ENCODE measurements at places on chromosomes 2 and 18.
A peak's percentile ranks its signal among the peaks of the same experiment; 100 is the strongest.

DNA sequence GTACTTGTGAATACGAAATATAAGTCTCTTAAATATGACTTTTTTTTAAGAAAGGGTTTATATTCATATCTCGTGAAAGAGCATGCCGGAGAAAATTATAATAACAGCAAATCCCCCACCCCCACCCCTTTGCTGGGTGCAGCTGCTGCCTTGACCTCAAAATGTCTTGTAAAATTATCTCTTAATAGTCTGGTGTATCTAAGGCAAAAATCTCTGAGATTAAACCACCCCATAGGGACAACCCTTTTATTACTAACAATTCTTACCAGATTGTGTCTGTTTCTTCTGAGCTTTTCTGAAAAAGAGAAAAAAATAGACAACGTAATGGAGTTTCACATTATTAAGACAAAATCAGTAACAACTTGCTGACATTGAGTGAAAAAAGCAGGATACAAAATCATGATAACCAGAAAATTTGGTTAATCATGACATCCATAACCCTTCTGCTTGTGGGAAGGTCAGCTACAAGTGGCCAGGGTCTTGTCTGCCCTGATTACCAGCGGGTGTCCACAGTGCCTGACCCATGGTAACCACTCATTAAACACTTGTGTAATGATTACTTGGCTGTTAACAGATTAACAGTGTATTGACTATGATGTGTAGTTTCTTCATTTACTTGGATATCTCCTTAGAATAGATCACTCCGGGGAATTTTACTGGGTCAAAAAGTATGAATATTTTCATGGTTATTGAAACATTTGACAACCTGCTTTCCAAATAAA lies 1.5 kb downstream of the STRADB start:
- no peak for DNase-seq

DNA sequence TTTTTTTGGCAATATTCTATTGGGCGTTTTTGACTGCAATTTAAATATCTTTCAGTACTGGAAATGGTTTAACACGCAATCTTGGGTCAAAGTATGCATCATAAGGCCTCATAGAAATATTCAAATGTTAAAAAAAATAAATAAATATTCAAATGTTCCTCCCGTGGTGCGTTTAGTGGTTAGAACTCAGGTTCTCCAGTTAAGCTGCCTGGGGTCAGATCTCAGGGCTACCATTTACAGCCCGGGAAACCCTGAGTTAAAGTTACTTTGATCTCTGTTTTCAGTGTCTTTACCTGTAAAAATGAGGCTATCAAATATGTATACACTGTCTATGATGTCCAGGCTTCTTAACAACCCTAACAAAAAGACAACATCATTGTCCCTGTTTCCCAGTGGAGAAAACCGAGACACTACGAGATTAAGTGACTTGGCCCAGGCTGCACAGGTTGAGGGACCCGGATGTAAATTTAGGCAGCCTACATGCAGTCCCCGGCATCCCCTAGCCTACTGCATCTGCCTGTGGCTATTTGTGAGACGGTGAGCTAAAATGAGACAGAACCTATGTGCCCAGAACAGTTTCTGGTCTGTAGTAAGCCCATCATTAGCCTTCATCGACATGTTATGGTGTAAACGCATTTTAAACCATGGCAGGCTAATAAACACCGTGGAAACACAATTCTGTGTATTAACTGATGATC lies 1.7 kb downstream of the FHL2 start:
- DNase-seq = no peak

DNA sequence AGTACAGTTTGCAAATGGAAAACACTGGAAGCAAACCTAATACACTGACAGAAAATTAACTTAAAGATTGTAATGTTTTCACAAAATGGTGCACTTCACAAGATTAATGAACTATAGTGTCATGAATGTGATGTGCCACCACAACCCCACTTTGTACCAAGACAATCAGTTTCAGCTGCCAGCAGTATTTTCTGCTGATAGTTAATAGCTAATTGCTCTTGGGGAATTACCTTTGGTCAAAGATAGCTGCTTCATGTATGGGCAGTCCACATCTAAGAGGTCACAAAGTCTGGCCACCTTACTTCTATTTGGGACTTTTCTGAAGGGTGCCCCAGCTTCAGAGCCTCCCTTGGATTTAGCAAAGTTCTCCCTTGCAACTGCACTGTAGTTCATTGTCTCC lies 254.0 kb downstream of the CALCRL start:
- no peak for DNase-seq

GRCh38 chr2:233413046-233413445 lies 58.8 kb downstream of the DGKD start:
- DNase-seq = no peak

DNA sequence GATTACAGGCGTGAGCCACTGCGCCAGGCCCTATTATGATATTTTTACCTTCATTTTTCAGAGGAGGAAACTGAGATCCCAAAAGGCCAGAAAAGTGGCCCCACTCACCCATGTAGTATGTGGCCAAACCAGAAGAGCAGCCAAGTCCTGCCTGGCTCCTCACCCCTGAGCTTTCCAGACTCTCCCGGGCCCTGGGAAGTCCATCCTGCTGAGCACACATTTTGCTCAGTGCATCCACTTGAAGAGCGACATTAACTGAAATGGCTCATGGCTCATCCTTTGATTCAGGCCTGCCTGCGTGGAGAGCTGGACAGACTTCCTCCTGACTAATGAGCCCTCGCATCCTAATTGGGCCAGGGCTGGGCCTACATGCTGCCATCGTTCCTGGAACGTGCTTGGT lies 9.5 kb upstream of the NGEF start:
- DNase-seq = no peak

DNA sequence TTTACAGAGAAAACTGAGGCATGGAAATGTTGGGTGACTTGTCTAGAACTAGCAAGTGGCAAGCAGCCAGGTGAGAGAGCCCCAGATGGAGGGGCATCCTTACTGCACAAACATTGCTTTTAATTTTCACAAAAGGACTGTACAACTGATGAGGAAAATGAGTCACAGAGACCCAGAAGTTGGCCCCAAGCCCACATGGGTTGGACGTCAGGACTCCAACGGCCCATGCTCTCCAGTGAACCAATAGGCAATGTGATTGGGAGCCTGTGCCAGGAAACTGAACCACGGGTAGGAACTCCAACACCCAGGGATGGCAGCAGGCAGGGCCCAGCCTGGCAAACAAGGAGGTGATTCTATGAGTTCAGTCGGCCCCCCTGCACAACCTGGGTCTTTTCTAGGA lies 50.8 kb downstream of the PID1 start:
- no peak for DNase-seq

DNA sequence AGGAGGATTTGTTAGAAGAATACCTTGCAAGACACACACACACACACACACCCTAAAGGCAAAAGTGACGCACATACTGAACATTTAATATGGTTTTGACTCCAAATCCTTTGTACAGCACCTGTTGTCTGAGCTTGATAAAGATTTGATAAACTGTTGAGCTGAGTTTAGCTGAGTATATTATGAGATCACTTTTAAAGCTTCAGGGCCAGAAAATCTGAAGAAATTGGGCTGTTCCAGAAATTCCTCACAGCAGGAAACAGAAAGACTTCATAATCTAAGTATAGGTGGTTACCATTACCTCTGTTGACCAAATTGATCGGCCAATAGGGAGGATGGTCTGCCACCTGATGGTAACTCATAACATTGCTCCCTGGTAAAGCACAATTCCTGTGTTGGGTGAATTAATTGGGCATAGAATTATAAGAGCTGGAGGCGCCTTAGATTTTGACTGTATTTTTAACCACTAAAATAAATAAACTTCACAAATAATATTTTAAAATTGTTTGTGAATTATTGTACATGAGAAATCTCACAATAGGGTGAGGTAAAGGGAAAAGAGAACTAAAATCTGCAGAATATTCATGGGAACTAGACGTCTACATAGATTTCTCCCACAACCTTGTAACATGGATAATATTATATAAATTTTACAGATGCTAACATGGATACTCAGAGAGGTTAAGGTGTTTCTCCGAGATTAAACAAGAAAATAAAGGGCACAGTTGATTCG lies 21.8 kb upstream of the RPIA start:
- no peak for DNase-seq

DNA sequence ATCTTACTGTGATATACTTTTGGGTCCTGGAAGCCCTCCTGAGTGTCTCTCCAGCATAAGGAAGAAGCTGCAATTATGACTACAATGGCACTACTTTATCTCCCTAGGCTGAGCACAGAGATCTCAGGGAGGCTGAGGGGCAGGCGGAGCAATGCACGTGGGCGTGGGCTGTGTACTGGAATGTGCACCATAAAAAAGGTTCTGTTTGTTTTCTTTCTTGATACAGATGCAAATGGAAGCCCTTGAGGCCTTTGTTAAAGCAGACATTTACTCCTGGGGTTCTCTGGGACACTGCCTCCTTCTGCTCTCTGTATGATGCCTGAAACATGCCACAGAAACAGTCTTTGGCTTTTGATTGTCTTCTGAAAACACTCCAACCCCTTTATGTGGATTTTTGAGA lies 79.1 kb upstream of the DLX2 start:
- DNase-seq = no peak

- no peak for DNase-seq
Observed at GRCh38 chr18:24605444-24605843, 145.0 kb downstream of the HRH4 start.

- DNase-seq = peak; percentile 27
Observed at GRCh38 chr2:95074663-95075439, 46.8 kb downstream of the MRPS5 start.

DNA sequence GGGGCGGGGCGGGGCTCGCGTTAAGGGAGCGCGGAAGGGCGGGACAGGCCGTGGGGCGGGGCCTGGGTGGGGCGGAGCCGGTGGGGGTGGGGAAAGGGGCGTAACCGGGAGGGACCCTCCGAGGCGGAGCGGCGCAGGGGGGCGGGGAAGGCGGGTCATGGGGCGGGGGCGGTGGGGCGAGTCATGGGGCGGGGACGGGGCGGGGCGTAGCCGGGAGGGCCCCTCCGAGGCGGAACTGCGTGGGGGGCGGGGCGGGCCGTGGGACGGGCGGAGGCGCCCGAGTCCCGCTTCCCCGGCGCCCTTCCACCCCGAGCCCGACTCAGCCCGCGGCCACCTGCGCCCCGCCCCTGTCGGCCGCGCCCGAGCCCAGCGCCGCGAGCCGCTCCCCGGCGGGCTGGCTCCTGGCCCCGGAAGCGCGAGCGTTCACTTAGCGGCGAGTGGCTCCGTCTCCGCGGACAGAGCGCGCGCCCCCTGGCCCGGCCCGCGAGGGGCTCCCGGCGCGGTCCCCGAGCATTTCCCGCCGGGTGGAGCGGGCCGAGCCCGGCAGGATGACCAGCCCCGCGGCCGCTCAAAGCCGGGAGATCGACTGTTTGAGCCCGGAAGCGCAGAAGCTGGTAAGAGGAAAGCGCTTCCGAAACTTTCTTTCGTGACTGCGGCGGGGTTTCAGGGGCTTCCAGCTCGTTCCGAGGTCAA lies 64.7 kb downstream of the LRRFIP1 start:
- peak; percentile 91 for DNase-seq

GRCh38 chr2:190759749-190760213 lies 110.9 kb downstream of the NAB1 start:
- no peak for DNase-seq

- no peak for DNase-seq
Observed at GRCh38 chr2:225458431-225459117, 59.1 kb downstream of the NYAP2 start.

- DNase-seq = peak; percentile 46
Observed at GRCh38 chr2:97745474-97746174, 32.2 kb downstream of the ZAP70 start.

DNA sequence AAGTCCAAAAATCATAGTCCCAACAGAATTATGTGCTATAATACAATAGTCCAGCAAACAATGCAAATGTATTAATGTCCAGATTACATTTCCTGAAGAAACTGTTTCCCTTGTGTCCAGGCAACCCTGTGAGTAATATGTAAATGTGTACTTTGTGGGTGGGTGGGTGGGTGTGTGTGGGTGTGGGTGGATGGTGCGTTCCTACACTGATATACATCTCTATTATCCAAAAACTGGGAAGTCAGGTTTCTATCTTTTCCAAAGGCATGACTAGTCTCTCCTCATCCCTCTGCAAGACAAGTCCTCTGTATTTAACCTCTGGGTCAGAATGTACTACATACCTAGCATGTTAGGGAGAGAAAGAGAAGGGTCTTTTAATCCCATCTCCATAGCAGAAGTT lies 71.6 kb downstream of the LNPK start:
- DNase-seq = no peak

- no peak for DNase-seq
Observed at GRCh38 chr18:49648811-49649210, 87.0 kb downstream of the LIPG start.

- no peak for DNase-seq
Observed at GRCh38 chr2:197254776-197255530, 55.6 kb downstream of the ANKRD44 start.

DNA sequence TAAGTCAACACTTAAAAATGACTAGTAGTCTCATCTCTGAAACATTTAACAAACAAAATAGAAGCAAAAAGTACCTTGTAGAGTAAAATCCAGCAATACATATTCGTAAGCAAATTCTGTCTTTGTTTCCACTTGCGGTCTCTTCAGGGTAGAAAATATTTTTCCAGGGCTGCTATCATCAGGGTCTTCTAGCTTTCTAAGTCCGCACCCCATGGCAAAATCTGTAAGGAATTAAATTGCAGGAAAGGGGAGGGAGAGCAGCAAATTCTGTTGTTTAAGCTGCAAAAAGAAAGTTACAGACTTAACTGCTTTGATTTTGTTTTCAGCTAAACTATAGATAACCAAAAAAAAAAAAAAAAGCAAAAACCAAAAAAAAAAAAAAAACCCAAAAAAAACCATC lies at the start of gene RFTN2:
Gene RFTN2, minus strand, starts transcription at position 342 of the 400 bp plus-strand sequence. Its CDS starts 129 bp downstream, at position 213.
- no peak for DNase-seq

DNA sequence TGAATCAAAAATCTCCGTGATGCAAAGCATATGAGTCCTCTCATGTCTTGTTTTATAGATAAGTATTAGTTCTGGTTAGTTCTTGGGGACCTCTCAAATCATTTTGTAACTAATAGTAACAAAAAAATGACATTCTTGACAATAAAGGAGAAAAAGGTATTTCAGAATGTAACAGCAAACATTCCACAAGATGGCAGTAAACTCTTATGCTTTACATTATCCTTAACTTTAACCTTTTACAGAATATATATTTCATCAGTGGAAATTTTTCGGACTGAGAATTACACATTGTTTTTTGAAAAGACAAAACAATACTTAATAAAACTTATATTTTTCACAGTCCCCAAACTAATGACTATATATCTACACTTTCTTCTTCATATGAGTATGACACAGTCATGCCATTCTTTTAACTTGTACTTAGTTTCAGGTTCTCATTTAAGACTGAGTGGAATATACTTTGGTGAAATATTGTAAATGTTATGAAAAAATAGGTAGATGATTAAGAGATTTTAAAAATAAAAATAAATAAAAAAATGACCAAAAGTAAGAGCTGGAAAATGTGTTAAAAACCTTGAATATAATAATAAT lies 142.9 kb upstream of the NXPH2 start:
- no peak for DNase-seq

Data from stimulated activated CD8-positive, alpha-beta memory T cell treated with anti-CD3 and anti-CD28 coated beads, Interleukin-4, amount 100 ng/mL, for 24 hours (primary cell).